Natural killer cell (primary cell): ENCODE measurements at places on chromosomes 4 and X. TPM values are rescaled to one million over a fixed set of nuclear protein-coding genes. Genes with fewer than 3 reads are reported as not detected.

DNA sequence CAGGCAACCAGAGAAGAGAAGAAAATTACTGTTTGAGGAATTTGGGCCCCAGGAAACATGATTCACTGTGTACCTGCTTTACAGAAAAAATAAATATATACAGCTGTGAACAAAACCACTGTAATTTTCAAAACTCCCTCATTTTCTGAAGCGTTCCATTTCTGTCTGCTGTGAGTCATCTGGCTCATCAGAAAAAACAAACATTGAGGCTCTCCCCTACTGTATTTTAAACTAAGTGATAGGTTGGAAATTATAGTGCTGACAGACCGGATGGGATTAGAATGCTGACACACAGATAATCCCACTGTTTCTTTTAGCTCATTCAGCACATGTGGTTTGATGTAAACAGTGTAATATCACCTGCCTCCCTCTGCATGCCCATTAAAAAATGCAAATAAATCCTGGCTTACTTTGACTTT is 847.0 kb downstream of the TRIML1 start:
- no peak for DNase-seq

Gene TMSB15B
- 5.4 TPM for total RNA-seq

- no peak for DNase-seq
Measured at GRCh38 chrX:26586570-26586969, 370.6 kb downstream of the MAGEB5 start.

GRCh38 chr4:168569066-168569930 is 72.4 kb downstream of the PALLD start:
- no peak for DNase-seq

GRCh38 chr4:173526724-173527102 is 3.3 kb downstream of the HAND2 start:
- DNase-seq, result no peak

GRCh38 chrX:129478516-129478915 is 44.8 kb downstream of the SMARCA1 start:
- DNase-seq, result no peak

- DNase-seq, result no peak
Measured at GRCh38 chr4:21454831-21455230, 493.7 kb downstream of the KCNIP4 start.

Gene DAPP1
- 6.8 TPM for total RNA-seq

Gene SOWAHB
- not detected for total RNA-seq
